ENCODE measurements at places on chromosomes 12 and 14. TPM values are rescaled to one million over a fixed set of nuclear protein-coding genes. Genes with fewer than 3 reads are reported as not detected.

Gene GCH1
- total RNA-seq: 8.6 TPM

Gene KCNMB4
- total RNA-seq: not detected

Gene KRT4
- total RNA-seq: not detected

Gene IKZF4
- 3.4 TPM for total RNA-seq

Gene ACSS3
- not detected for total RNA-seq

Gene PSME2
- total RNA-seq: 135 TPM

Gene UNG
- total RNA-seq: 10.7 TPM

Gene SERPINA9
- not detected for total RNA-seq

Gene RND1
- total RNA-seq: 1.2 TPM

Gene SLC6A15
- 96.3 TPM for total RNA-seq

Gene ARHGAP9
- 0.69 TPM for total RNA-seq

Gene PLEK2
- 22.4 TPM for total RNA-seq

Gene CCDC88C
- total RNA-seq: 11.4 TPM

Gene ACRBP
- total RNA-seq: 0.30 TPM

Gene TCHP
- 26.4 TPM for total RNA-seq

Gene ALX1
- total RNA-seq: not detected

Gene FGF6
- not detected for total RNA-seq

Gene CFAP73
- total RNA-seq: not detected

Gene A2M
- not detected for total RNA-seq

Gene RERG
- total RNA-seq: 16.5 TPM

Gene DAD1
- total RNA-seq: 166 TPM

Gene PPFIA2
- 2.2 TPM for total RNA-seq

Gene METTL25
- total RNA-seq: 4.1 TPM

Gene APOLD1
- 8.0 TPM for total RNA-seq

Gene CCDC38
- not detected for total RNA-seq

Gene CYP27B1
- total RNA-seq: 27.5 TPM

Gene DCN
- total RNA-seq: 33.1 TPM

Gene KRT71
- total RNA-seq: not detected

Gene NKX2-1
- not detected for total RNA-seq

Gene PTGDR
- not detected for total RNA-seq

Gene ETFRF1
- 21.1 TPM for total RNA-seq

Gene ZNF410
- total RNA-seq: 74.0 TPM

Gene M6PR
- total RNA-seq: 130 TPM

Gene FBLN5
- total RNA-seq: 4.3 TPM

Gene TSHR
- total RNA-seq: not detected

Gene SOS2
- 19.0 TPM for total RNA-seq

Gene CAPZA3
- total RNA-seq: 0.28 TPM

Gene SLCO1C1
- not detected for total RNA-seq

Gene RNF212B
- not detected for total RNA-seq

Gene OR4E2
- not detected for total RNA-seq

Gene DIO3
- not detected for total RNA-seq

Gene PRB2
- total RNA-seq: not detected

Gene CCNT1
- total RNA-seq: 54.3 TPM

Gene EIF2S3B
- total RNA-seq: 9.3 TPM

Gene C12orf54
- 1.9 TPM for total RNA-seq

Gene SERPINA5
- total RNA-seq: not detected

Measured in MCF 10A (cell line).